AG09309 (cell line): ENCODE measurements at places on chromosomes 4 and X.

DNA sequence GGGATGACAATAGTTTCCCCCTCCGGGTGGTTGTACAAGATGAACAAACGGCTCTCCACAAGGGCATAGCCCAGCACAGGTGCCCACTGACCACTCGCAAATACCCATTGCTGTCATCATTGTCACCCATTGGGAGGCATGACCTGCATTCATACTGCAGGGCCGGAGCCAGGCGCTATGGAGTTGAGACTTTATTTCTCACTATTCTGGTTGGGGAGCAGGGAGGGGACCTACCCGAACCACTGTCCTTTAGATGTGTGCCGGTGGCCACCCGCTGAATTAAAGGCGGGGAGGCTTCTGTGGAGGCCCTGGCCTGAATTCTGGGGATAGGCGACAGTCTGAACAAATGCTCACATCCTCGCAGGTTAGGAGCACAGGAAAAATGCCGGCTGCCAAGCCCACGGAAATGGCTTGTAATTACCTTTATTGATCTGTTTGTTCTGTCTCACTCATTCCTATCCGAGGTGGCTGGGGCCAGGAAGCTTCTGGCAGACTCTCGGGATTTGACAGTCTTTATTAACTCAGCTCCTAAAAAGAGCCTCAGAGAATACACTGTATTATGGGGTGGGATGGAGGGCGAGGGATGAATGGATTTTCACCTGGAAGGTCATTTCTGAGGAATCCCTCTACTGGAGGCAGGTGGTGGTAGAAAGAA, 125.1 kb upstream of the PSAPL1 start:
- no peak for DNase-seq

GRCh38 chr4:384311-385010, 46.8 kb downstream of the ZNF141 start:
- DNase-seq, result no peak

DNA sequence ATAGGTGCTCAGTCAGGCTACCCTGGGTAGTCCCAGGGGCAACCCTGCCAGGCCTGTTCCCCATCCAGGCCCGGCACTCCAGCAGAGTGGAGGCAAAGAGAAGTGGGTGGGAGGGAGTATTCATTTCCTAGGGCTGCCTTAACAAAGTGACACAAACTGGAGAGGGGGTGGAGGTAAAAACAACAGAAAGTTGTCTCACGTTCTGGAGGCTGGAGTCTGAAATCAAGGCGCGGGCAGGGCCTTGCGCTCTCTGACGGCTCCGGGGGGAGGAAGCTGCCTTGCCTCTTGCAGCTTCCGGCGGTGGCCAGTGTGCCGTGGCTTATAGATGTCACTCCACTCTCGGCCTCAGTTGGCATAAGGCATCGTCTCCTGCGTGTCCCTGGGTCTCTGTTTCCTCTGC, 90.8 kb downstream of the DCTD start:
- DNase-seq, result no peak

GRCh38 chr4:73709451-73710033, 30.8 kb upstream of the CXCL8 start:
- no peak for DNase-seq

GRCh38 chr4:98148856-98149255, 5.6 kb upstream of the STPG2 start:
- no peak for DNase-seq

DNA sequence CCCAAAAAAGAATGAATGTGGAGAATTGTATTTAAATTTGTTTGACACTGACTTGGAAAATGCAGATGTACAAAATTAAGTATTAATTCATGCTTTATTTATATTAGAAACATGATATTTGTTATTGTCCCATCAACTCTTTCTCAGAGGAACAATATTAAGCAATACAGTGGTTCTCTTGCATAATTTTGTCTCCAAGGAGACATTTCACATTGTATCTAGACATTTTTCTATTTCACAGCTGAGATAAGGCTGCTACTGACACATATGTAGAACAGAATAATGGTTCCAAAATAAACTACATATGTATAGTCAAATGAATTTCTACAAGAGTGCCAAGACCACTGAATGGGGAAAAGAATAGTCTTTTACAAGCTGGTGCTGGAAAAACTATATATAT, 427.9 kb upstream of the SPANXN1 start:
- no peak for DNase-seq

DNA sequence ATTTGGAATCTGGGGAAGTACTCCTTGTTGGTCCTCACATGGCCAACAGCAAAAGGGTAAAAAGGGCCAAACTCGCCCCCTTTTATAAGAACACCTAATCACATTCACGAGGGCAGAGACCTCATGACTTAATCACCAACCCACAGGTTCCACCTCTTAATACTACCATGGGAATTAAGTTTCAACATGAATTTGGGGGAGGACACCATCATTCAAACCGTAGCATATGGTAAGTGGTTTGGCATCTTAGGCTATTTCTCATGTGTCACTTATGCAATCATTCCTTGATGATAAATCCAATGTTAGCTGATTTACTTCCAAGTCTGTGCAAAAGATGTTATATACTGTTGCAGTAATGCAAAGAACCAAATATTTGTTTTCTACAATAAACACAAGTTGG, 302.9 kb upstream of the FAM241A start:
- no peak for DNase-seq

- no peak for DNase-seq
Observed at GRCh38 chr4:7026107-7026506, 17.1 kb upstream of the TADA2B start.

GRCh38 chrX:9829308-9830267, 43.4 kb downstream of the SHROOM2 start:
- DNase-seq, result peak; percentile 16

- DNase-seq, result no peak
Observed at GRCh38 chrX:52277666-52278065, 91.2 kb upstream of the XAGE2 start.

GRCh38 chr4:98905839-98906238, 23.1 kb downstream of the EIF4E start:
- DNase-seq, result no peak

GRCh38 chr4:7004331-7004730, 38.8 kb upstream of the TADA2B start:
- peak; percentile 86 for DNase-seq

GRCh38 chrX:24380262-24381187, 20.1 kb downstream of the SUPT20HL1 start:
- DNase-seq, result no peak

GRCh38 chr4:99979872-99980271, 29.8 kb upstream of the H2AZ1 start:
- no peak for DNase-seq

- no peak for DNase-seq
Observed at GRCh38 chr4:184744236-184744635, 10.3 kb upstream of the CENPU start.

- no peak for DNase-seq
Observed at GRCh38 chrX:108224727-108225621, 133.4 kb downstream of the ATG4A start.

GRCh38 chrX:27765718-27766117, 42.1 kb upstream of the MAGEB10 start:
- DNase-seq, result no peak

GRCh38 chrX:40169193-40170101, 71.7 kb upstream of the BCOR start:
- DNase-seq, result no peak

DNA sequence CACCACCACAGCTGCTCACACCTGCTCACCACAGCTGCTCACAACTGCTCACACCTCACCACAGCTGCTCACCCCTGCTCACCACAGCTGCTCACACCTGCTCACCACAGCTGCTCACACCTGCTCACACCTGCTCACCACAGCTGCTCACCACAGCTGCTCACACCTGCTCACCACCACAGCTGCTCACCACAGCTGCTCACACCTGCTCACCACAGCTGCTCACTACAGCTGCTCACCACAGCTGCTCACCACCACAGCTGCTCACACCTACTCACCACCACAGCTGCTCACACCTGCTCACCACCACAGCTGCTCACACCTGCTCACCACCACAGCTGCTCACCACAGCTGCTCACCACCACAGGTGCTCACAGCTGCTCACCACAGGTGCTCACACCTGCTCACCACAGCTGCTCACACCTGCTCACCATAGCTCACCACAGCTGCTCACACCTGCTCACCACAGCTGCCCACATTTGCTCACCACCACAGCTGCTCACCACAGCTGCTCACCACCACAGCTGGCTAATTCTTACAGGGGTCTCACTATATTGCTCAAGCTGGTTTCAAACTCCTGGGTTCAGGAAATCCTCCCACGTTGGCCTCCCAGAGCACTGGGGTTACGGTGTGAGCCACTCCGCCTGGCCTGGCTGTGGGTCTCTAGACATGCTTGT, 30.4 kb upstream of the CPLX1 start:
- no peak for DNase-seq

GRCh38 chr4:99436462-99436861, 1.3 kb upstream of the ADH7 start:
- no peak for DNase-seq

DNA sequence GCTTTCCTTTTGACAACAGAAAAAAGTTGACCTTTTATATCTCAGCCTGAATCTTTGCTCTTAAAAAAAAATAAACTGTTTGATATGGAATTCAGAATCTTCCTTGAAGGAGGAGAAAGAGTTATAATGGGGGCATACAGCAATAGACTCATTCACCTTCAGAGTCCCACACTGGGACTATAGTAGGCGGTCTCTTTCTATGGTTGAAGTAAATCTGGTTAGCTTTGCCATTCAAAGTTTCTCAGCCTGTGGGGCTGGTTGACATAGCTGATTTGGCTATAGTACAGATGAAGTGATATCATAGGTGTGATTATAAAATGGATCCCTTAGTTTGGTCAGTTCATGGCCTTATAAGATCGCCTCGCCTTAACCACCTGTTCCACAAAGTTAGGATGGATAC, 156.2 kb downstream of the SH2D1A start:
- DNase-seq, result no peak

DNA sequence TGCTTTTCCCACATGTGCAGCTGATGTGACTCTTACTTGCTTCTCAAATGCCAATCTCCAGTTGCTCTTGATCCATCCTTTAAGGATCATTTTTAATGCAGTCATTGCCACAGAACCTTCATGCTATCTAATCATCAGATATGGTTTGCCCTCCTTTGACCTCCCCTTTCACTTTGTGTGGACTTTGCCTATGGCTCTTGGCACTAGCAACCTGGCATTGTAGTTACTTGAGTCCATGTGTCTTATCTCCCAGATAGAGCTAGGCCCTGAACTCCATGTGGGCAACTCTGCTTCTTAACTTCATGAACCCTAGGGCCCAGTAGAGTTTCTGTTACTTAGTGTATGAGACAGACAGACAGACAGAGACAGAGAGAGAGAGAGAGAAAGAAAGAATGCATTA, 41.6 kb downstream of the MTM1 start:
- no peak for DNase-seq

- no peak for DNase-seq
Observed at GRCh38 chr4:23033796-23034195, 341.1 kb downstream of the GBA3 start.

- DNase-seq, result no peak
Observed at GRCh38 chr4:86615501-86615900, 21.4 kb downstream of the PTPN13 start.

DNA sequence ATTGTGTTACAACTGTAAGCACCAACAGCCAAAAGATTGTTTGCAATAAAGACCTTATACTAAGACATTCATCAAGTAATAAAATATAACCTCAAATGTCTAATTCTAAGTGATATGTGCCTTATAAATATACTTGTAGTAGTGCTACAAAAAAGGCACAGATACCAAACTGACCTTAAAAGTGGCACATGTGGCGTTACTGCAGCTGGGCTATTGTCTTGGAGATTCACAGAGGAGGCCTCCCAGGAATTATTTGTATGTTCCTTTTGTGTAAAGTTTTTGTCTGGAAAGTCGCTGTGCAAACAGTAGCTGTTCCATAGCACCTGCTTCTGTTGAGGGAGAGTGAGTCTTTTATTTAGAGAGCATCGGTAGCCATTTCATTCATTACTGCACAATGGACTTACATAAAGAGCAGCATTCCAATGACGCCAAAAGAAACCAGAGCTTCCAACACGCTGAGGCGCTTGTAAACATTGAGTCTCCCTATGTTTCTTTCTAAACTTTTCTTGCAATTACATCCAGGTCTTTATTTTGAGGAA, 143.7 kb downstream of the RPA4 start:
- DNase-seq, result no peak

- DNase-seq, result no peak
Observed at GRCh38 chr4:41889317-41889716, 45.9 kb upstream of the TMEM33 start.

DNA sequence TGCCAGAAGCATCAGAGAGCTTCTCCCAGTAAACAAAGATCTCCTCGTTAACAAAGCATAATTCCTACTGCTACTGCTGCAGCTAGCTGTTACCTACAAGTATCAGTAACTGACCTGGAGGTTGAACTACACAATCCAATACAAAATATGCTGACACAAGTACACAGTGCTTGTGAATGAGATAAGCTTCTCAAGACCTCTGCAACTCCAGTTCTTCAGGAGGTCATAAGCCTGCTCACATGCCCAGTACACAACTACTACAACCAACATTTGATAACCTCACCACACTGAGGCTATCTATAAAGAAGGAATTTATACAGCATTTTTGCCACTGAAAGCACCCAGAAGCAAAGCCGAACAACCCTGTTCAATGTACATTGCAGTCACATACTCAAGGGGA, 66.7 kb upstream of the SMARCAD1 start:
- DNase-seq, result no peak

GRCh38 chrX:152601848-152602616, 35.7 kb upstream of the GABRQ start:
- no peak for DNase-seq

GRCh38 chr4:7880683-7881082, 59.0 kb downstream of the AFAP1 start:
- no peak for DNase-seq

- no peak for DNase-seq
Observed at GRCh38 chrX:130446974-130447373, 45.2 kb downstream of the RBMX2 start.

- DNase-seq, result peak; percentile 3
Observed at GRCh38 chrX:21986596-21986995, 45.5 kb upstream of the PHEX start.

GRCh38 chrX:70196961-70197720, 19.9 kb downstream of the DGAT2L6 start:
- peak; percentile 7 for DNase-seq

DNA sequence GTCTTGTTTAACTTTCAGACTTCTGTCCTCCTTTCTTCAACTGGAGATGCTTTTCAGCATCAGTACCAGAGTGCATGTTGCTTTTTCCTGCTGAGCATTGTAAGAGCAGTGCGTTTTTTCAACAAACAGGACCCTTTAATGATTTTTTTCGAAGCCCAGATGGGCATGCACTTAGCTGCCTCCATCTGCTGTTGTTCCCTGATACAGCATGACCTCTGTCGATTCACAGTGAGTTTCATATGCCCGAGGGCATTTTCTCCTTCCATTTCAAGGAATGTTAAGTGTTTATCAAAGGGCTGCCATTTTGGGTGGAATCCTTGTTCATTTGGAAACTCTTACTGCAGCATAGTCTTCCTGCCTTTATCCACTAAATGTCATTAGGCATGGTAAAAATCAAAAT, 428.6 kb downstream of the DTHD1 start:
- no peak for DNase-seq
